ENCODE measurements at places on chromosomes 7 and 10.

DNA sequence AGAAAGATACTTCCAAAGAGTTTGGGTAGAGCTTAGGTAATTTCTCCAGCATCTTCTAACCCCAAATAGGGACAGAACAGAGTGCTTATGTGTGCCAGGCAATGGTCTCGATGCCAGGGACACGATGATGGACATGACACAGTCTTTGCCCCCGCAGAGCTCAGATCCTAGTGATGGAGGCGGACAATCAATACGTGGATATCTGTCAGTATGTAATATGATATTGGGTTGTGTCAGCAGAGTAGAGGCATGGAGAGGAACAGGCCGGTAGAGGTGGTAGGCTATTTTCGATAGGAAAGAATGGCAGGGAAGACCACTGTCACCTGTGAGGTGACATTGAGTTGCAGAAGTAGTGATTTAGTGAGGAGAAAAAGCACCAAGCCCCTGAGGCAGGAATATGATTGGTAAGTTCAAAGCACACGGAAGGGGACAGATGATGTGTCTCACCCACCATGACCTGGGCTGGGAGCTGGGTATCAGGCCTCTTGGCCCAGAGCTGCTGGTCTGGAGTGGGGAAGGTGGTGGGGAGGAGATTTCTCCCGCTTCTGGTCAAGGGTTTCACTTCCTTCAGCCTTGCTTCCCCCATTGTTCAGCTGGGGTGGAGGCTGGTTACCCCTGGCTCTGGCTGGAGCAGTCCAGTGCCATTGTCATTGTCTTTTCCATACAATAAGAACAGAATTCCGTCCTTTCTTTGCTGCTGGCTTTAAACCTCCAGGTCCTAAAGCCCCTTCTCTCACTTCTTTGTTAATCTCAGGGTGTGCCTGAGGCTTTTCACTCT, 36.0 kb upstream of the SRGN start:
- DNase-seq, result peak; percentile 23

- DNase-seq, result no peak
Measured at GRCh38 chr7:2076649-2077064, 156.1 kb downstream of the MAD1L1 start.

DNA sequence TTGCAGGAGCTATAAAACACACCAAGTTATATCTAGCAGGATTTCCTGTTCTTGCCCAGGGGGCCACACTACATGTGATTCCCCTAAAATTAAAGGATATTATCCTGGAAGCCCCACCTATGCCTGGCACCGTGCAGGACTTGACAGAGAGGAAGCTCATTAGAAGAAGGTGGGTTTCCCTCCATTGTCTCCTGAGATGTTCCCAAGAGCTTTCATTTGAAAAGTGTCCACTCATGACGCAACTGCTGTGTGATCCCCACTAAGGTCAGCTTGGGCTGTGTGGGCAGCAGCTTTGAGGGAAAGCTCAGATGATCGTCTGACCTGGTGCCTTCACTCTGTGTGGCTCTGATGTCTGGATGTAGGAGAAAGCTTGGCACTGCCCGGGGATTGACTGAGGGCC, 53.5 kb downstream of the RAMP3 start:
- DNase-seq, result no peak

GRCh38 chr10:122468307-122468925, 7.1 kb downstream of the HTRA1 start:
- no peak for DNase-seq

DNA sequence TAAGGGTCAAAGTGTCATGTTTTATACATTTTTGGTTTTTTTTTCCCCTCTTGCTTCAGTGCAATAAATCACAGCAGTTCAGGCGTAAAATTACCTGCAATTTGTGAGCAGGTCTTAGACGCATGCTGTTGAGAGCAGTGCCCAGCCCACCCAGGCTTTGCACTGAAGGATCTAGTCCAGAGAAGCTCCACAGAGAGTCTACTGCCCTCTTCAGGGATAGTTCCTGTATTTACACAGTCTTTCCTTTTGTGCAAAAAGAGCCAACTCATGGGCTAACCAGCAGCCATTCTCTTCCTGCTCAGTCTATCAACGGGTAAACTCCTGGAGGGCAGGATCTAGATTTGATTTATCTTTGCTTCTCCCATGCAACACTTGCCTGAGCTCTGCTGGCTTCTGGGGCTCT, 82.2 kb upstream of the NAMPT start:
- DNase-seq, result no peak

- DNase-seq, result no peak
Measured at GRCh38 chr10:75569506-75569905, 138.1 kb downstream of the LRMDA start.

DNA sequence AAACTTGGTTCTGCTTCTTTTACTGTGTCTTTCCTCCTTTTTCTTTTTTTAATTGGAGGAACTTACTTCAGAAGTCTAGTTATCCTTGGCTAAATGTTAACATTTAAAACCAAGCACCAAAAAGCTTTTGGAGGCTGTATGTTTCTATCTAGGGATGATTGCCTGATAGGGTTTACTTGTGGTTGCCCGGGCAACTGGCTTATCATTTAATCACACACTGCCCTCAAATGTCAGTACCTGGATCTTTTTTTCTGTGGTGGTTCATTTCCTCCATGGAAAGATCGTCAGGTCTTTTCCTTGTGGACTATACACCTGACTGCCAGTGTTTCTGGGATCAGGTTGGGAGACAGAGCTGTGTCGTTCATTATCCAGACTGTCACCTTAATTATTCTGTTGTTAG, 173.2 kb downstream of the WNT2 start:
- no peak for DNase-seq

DNA sequence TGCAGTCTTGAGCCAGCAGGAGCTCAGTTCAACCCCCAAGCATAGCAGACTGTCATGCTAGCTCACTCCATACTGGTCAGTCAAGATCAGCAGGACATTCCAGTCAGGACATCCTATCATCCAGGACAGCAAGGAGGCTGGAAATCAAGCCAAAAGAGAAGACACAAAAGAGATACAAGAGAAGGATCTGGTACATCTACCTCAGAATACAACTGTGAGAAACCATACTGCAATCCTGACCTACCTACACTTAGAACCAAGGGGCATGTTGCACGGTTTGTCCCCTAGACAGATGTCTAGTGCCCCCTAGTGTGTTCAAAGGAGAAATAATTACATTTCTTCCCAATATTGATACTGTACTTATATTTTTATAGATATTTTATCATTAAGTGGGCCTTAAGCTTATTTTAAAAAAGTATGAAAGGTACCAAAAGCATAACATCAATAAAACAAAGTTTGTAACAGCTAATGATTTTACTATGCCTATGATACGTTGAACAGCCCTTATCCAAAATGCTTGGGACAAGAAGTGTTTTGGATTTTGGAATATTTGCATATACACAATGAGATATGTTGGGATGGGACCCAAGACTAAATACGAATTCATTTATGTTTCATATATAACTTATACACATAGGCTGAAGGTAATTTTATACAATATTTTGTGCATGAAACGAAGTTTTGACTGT, 26.7 kb downstream of the ERCC6 start:
- no peak for DNase-seq

- no peak for DNase-seq
Measured at GRCh38 chr10:51724038-51724437, 24.6 kb upstream of the CSTF2T start.

GRCh38 chr10:75335191-75335590, 66.4 kb downstream of the ZNF503 start:
- DNase-seq, result no peak

- DNase-seq, result no peak
Measured at GRCh38 chr7:7567898-7568531, 1.3 kb downstream of the MIOS start.

- no peak for DNase-seq
Measured at GRCh38 chr7:106064316-106064715, 47.8 kb downstream of the SYPL1 start.

- no peak for DNase-seq
Measured at GRCh38 chr10:77032188-77032570, 605.4 kb downstream of the KCNMA1 start.

DNA sequence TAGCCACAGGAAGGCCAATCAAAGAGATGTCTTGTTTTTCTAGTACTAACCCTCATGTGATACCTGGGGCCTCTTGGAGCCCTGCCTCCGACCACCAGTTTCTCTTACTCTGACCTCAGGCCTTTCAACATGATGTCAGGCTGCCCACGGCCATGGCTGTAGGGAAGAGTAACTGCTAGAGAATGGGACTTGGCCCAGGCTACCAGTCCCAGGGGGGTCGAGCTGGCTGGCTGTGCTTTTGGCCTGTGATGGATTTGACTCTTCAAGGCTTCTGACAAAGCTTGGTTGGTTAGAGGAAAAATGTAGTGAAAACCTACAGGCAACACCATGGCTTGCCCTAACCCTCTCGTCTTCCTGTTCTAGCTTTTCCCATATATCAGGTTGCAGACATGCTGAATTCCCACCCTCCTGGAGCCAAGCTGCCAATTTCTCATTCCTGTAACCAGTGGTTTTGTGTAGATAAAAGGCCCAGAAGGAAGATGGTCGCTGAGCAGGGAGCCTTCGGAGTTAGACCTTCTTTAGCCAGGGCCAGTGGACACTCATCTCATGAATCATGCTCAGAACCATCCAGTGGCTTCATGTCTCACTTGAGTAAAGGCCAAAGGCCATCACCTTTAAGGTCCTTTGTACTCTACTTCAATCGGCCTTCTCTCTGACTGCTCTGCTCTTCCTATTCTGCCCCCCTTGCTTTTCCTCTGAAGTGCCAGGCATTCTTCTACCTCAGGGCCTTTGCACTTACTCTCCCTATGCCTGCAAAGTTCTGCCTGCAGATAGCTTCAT, 19.7 kb downstream of the SUFU start:
- DNase-seq, result no peak

Data from C1 segment of cervical spinal cord (tissue), 14 donors.